GM12865 (cell line): ENCODE measurements at places on chromosomes 16 and 17.

DNA sequence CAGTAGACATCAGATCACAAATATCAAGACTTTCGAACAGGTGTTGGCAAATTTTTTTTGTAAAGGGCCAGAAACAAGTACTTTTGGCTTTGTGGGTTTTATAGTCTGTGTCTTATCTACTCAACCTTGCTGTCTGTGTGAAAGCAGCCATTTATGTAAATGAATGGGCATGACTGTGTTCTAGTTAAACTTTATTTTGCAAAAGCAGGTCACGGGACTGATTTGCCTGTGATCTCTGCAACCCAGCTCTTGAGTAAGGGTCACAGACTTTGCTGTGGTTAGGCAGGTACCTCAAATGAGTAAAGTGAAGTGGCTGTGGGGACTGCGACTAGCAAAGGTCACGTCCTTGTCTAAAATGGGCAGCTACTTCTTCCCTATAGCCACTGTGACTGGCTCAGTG, 136.5 kb downstream of the FTO start:
- no peak for DNase-seq

- DNase-seq = no peak
Measured at GRCh38 chr16:70646260-70647241, at the start of gene IL34. Gene IL34, plus strand, starts transcription at chr16:70646559. Its CDS starts 389 bp downstream, at chr16:70646948.

DNA sequence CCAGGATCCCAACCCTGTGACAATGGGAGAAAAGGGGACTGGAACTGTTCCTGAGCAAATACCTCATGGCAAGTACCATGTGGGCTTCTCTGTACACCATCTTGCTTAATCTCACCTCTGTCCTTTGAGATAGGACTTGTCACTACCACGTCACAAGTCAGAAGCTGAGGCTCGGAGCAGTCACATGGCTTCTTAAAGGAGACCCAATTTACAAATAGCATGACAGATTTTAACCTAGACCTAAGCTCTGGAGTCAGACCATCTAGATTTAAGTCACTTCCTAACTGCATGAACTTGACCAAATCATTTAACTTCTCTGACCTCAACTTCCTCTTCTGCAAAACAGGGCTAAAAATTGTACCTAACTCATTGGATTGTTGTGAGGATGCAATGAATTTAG, 36.0 kb upstream of the CCL1 start:
- peak; percentile 37 for DNase-seq

DNA sequence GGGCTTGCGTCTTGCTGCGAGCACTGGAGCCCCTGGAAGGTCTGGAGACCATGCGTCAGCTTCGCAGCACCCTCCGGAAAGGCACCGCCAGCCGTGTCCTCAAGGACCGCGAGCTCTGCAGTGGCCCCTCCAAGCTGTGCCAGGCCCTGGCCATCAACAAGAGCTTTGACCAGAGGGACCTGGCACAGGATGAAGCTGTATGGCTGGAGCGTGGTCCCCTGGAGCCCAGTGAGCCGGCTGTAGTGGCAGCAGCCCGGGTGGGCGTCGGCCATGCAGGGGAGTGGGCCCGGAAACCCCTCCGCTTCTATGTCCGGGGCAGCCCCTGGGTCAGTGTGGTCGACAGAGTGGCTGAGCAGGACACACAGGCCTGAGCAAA, 7.4 kb downstream of the MPG start:
- DNase-seq = no peak

DNA sequence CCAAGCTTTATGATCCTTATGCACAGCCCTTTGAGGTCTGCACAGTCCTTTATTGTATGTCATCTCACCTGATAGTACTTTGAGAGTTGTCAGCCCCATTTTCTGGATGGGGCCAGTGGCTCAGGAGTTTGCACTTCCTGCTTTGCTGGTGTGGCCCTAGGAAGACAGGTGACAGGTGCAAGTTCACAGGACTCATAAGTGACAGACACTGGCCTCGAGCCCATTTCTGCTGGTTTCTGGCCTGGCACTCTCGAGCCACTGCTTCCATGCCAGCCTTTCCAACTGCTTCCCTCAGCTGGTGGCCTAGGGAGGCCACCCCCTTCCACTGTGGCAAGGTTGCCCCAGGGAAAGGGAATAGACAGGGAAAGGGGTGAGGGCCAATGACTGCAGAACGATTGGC, 84.4 kb upstream of the CCL1 start:
- DNase-seq = no peak

- DNase-seq = no peak
Measured at GRCh38 chr16:87309620-87310525, 7.3 kb downstream of the C16orf95 start.

GRCh38 chr17:51833620-51834019, 324.9 kb downstream of the CA10 start:
- no peak for DNase-seq

DNA sequence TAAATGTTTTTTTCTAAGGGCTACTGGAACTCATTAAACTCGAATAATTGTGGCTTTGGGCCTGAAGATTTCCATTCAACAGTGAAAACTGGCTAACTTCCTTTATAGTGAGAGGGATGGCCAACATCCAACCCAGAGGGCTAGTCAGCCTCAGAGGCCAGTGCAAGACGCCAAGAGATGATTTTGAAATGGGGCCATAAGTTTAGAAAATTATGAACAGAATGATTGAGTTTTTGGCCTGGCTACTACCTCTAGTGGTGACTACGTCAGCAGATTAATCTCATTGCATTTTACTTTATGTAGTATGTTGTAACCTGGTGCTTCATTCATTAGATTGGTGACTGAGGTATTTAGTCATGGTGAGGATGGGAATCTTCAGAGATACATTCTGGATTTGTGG, 28.4 kb downstream of the HAPSTR1 start:
- no peak for DNase-seq

DNA sequence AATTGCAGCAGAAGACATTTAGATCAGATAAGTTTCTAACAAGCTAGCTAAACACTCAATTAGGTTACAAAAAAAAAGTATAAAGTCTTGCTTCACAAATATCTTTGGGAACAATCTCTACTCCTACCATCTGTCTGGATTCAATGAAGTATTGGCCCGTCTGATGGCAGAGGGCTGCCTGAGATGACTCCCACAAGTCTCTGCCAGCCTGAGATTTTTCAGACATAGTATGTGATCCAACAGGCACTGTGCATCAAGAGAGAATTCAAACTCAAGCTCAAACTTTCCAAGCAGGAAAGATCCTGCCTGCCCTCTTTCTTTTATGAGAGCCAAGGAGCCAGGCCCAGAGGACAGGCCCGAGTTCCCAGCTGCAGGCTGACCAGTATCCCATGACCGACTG, 22.6 kb downstream of the SLC39A11 start:
- no peak for DNase-seq

GRCh38 chr17:1004769-1005295, 7.9 kb downstream of the TIMM22 start:
- no peak for DNase-seq

DNA sequence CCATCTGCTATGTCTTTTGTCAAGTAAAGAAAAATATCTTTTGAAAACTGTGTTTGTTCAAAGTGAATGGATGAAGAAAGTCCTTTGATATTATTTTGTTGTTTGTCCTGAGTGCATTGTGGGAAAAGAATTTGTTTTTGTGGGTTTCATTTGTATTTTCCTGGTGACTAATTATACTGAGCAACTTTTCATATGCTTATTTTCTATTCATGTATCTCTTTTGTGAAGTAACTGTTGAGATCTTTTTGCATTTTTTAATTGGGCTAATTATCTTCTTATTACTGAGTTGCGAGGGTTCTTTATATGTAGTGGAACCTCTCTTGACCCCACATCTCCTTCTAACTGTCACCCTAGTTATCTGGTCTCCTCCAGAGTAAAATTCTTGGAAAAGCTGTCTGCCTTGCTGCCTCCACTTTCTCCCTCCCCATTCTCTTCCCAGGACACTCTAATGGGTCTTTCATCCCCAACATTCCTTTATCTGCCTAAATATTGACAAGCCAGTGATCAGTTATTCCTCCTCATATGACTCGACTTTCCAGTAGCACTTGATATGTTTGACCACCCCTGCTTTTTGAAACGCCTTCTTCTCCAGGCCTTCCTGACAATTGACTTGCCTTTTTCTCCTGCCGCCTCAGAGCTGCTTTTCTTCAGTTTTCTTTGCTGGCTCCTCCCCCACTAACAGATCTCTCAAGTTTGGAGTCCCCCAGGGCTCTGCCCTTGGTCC, 117.6 kb upstream of the HAS3 start:
- no peak for DNase-seq

GRCh38 chr17:28398280-28398981, 7.6 kb downstream of the SLC46A1 start:
- DNase-seq = no peak
